ENCODE measurements at places on chromosomes 7 and 10. TPM values are rescaled to one million over a fixed set of nuclear protein-coding genes. Genes with fewer than 3 reads are reported as not detected.
A peak's percentile ranks its signal among the peaks of the same experiment; 100 is the strongest.

GRCh38 chr10:54496852-54497251 lies 304.2 kb downstream of the PCDH15 start:
- no peak for DNase-seq

GRCh38 chr7:158802535-158803366 lies 26.6 kb downstream of the ESYT2 start:
- no peak for DNase-seq

- no peak for DNase-seq
Observed at GRCh38 chr7:37601321-37601720, 82.2 kb upstream of the GPR141 start.

DNA sequence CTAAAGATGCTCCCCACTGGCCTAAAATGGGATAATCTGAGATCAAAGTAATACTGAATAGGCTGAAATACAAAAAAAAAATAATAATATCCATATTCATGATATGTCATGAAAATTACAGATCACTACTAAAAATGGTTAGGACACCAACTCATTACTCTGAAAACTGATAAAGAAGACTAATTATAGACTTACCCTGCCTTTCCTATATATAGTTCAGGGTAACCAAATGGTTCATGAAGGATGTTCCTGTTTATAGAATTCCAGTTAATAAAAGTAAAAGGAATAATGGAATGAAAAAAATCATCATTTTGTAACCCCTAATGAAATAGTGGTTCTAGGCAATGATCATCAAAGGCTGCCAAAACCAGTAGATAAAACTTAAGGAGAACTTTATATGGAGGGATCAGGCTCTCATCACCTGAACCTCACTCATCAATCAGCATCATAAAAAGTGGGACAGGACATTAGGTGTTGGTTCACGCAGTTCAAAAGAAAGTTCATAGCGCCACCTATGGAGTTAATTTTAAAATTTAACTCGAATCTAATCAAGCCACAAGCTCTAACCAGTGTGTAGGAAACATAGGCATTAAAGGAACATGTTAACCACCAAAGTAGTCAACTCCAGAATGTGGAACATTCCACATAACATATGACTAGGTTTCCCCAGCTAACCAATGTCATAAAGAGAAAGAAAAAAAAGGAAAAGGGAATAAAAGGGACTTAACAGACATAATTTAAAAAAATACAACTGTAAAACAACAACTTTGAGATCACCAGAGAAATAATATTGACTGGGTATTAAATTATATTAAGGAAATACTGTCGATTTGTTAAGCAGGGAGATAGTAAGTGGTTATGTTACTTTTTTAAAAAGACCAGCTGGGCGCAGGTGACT lies 35.7 kb downstream of the P4HA1 start:
- DNase-seq, result no peak

The NPFFR1 gene
- not detected for total RNA-seq

DNA sequence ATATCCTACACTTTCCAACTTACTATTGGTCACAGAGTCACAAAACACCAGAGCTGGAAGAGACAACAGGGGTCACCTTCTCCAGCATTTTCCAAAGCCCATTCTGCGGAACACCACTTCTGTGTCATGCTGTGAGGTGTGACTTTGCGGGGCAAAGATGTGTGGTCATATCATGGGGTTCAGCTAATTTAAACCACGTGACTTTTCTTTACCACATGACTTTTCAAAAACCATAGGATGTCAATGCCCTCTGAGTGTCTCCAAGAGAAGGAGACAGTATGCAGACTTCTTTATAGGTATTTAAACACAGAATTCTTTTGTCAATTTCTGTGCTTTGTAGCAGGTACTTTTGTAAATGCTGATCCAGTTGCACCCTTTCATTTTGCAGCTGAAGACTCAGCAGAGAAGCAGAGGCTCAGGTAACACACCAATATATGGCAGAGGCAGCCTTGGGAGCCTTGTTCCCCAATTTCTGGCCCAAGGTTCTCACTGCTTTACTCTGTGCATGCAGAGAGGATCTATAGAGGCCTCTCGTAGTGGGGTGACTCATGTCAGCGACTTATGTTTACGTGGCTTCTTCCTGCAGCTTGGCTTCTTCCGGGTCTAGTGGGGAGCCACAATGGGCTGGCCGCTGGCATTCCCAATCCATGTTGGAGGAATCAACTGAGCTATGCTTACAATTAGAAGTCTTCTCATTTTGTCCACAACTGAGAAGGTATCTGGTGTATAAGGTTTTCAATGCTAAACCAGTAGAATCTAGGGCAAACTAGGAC lies 104.0 kb upstream of the RHOBTB1 start:
- DNase-seq, result no peak

GRCh38 chr7:81150951-81151361 lies 232.1 kb upstream of the SEMA3C start:
- DNase-seq, result no peak

- no peak for DNase-seq
Observed at GRCh38 chr10:20180766-20181165, 364.5 kb downstream of the PLXDC2 start.

DNA sequence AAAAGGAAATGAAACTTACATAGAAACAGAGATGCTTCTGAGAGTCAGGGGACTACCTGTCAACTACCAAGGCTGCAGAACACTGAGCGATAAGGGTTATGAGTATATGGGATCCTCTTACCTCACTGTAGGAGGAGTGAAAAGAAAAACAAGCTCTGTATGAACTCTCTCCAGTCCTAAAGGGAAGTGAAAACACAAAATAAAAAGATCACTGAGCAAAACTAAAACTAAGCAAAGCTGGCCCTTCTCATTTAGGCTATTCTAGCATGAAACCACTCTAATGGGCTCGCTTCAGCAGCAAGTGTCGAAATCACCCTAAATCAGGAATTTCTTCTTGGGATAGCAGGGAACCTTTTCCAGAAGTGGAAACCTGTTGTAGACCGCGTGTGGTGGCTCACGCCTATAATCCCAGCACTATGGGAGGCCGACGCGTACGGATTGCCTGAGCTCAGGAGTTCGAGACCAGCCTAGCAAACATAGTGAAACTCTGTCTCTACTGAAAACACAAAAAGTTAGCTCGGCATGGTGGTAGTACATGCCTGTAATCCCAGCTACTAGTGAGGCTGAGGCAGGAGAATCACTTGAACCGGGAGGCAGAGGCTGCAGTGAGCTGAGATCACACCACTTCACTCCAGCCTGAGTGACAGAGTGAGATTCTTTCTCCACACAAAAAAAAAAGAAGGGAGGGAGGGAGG lies 27.0 kb downstream of the DCLRE1C start:
- no peak for DNase-seq

The LOXL4 gene
- total RNA-seq, result 10.9 TPM

- peak; percentile 45 for DNase-seq
Observed at GRCh38 chr10:70909326-70909935, 21.1 kb upstream of the PCBD1 start.

The WEE2 gene
- total RNA-seq, result not detected

DNA sequence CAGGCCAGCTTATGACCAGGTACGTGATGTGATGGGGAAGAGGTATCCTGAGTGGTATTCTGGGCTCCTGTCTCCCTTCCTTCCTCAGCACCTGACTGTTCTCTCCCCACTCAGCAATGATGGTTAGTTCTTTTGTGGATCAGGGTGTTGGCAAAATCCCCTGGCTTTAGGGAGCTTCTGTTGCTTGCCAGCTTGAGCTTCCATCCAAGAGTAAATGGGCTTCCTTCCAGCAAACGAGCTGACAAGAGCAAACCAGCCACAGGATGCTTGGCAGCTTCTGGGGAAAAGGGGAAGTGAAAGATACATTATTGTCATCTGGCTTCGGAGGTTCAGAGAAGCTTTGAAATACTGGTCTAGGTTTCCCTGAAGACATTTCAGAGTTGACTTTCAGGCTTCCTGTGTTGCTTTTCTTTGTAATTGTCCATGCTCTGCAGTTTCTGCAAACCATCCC lies 5.2 kb downstream of the DUSP5 start:
- no peak for DNase-seq

DNA sequence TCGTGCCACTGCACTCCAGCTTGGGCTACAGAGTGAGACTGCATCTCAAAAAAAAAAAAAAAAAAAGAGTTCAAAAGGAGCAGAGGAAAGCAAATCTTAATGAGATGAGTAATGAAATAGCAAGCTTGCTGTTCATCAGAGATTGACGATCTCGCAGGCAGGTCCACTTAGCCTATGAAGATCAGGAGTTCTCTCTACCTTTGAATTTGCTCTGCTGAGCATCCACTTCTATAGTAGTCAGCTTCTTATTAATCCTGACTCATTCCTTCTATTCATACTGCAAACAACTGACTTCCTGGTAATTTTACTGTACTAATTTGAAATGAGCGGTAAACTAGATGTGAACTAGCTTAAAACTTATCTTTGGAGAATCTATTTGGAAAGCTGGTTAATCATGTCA lies 1014.6 kb downstream of the GATA3 start:
- no peak for DNase-seq

The NRP1 gene
- total RNA-seq, result 123 TPM

The ZNF12 gene
- 22.6 TPM for total RNA-seq

The TMEM130 gene
- 0.62 TPM for total RNA-seq

The METTL27 gene
- 0.90 TPM for total RNA-seq

The CCL26 gene
- 1.00 TPM for total RNA-seq

The GRID2IP gene
- not detected for total RNA-seq

DNA sequence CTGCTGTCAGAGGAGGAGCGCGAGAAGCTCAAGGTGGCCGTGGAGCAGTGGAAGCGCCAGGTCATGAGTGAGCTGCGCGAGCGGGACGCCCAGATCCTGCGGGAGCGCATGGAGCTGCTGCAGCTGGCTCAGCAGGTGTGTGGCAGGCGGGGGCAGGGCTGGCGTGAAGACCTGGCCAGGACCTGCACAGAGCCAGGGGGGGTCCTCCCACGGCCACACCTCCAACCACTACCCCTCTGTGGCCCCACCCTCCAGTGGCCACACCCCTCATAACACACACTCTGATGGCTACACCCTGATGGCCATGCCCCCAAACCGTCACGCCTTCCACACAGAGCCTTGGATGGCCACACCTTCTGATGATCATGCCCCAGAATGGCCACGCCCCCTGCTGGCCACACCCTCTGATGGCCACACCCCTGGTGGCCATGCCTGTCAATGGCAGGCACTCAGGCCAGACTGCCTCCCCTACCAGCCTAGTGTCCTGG lies 23.4 kb upstream of the DPYSL4 start:
- peak; percentile 52 for DNase-seq

- peak; percentile 91 for DNase-seq
Observed at GRCh38 chr7:151793531-151793951, 83.4 kb downstream of the PRKAG2 start.

The FFAR4 gene
- total RNA-seq, result 0.14 TPM

The GIMAP7 gene
- 23.8 TPM for total RNA-seq

DNA sequence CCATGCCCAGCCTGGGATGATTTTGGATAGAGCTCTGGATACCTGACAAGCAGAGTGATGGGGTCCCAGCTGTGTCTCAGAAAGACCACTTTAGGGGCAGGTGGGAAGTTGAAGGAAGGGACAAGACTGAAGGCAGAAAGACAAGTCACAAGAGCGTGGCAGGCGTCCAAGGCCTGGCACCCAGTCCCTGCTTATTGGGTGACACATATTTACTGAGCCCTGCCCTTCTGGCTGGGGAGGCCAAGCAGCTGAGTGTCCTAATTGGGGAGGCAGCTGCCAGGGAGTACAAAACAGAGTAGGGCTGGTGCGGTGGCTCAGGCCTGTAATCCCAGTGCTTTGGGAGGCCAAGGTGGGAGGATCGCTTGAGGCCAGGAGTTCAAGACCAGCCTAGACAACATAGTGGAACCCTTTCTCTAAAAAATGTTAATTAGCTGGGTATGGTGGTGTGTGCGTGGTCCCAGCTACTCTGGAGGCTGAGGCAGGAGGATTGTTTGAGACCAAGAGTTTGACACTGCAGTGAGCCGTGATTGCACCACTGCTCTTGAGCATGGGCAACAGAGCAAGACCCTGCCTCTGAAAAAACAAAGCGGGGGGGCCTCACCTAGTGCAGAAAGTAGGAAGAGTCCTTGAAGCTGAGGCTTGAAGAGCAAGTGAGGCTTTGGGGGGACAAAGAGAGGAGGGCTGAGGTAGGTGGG lies 53.0 kb upstream of the GTF2I start:
- DNase-seq, result peak; percentile 87

DNA sequence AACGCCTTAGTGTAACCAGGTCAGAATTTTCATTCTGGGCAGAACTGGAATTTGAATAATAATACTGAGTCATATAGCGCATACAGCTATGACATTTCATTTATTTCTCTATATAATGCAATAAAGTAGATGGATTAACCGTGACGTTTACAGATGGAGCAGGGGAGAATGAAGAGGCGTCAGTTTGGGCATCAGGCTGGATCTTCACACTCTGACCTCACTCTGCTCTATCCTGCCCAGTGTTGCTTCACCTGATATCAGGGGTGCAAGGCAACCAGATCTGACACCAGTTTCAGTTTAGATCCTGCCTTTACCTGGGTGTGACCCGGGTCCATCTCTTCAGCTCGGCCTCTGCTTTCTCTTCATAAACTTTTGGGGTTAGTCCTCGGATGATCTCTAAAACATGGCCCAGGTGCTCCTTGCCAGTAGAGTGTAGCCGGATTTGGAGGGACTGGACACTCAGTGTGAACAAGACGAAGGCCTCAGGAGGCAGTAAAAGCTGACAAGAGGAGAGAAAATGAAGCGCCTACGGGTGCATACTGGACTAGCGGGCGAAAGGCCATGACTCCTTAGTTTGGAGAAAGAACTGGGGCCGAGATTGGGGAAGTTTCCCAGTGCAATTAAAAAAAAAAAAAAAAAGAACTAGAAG lies 1.4 kb upstream of the ZYX start:
- peak; percentile 50 for DNase-seq

DNA sequence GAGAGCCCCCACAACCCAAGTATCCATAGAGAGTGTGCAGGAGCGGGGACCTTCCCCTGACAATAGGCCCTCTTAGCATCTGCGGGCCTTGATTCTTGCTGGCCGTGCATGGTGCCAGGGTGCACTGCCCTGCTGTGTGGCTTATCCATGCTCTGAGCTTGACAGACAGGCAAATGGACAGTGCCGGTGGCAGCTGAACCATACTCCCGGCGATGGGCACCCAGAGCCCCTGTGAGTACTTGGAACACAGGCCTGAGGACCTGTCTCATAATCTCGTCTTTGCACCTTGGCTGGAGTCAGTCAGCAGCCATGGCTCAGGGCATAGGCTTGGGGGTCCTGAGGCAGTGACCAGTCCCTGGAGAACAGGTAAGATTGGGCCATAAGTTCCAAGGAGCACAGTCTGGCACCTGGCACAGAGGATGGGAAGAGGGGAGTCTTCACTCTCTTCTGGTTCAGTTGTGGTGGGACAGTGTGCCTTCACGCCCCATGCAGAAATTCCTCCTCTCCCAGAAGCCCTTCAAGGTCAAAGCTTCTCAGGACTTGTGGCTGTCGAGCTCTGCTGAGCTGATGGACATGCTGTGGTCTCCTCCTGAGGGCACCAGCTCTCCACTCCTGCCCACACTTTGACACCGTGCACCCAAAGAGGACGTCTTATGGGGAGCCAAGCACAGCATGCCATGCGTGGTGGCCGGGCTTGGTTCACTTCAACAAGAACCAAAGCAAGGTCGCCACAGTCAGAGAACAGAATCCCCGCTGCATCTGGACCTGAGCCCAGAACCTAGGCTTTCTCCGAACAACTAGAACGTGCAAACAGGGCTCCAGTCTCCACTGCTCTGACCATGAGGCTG lies 59.4 kb upstream of the CAMK2B start:
- no peak for DNase-seq

The CDC14C gene
- total RNA-seq, result not detected

- no peak for DNase-seq
Observed at GRCh38 chr10:122325235-122325634, 49.3 kb upstream of the PLEKHA1 start.

- DNase-seq, result peak; percentile 82
Observed at GRCh38 chr10:93993782-93994437, at the start of gene PLCE1. PLCE1 (plus strand) TSS chr10:93993931; CDS start chr10:94031047, 37,116 bp downstream.

- no peak for DNase-seq
Observed at GRCh38 chr10:64080071-64080470, 558.9 kb downstream of the REEP3 start.

The LAMB1 gene
- 176 TPM for total RNA-seq
